ENCODE measurements at places on chromosomes 2 and 18. TPM values are rescaled to one million over a fixed set of nuclear protein-coding genes. Genes with fewer than 3 reads are reported as not detected.
A peak's percentile ranks its signal among the peaks of the same experiment; 100 is the strongest.

GKN2 gene
- not detected for total RNA-seq

GPR45 gene
- total RNA-seq: not detected

HYCC2 gene
- 31.5 TPM for total RNA-seq

ANKRD23 gene
- total RNA-seq: 2.8 TPM

MSTN gene
- 0.48 TPM for total RNA-seq

LAMA3 gene
- 19.6 TPM for total RNA-seq

CD302 gene
- 95.6 TPM for total RNA-seq

TEKT4 gene
- 0.22 TPM for total RNA-seq

LDAH gene
- 12.7 TPM for total RNA-seq

DNA sequence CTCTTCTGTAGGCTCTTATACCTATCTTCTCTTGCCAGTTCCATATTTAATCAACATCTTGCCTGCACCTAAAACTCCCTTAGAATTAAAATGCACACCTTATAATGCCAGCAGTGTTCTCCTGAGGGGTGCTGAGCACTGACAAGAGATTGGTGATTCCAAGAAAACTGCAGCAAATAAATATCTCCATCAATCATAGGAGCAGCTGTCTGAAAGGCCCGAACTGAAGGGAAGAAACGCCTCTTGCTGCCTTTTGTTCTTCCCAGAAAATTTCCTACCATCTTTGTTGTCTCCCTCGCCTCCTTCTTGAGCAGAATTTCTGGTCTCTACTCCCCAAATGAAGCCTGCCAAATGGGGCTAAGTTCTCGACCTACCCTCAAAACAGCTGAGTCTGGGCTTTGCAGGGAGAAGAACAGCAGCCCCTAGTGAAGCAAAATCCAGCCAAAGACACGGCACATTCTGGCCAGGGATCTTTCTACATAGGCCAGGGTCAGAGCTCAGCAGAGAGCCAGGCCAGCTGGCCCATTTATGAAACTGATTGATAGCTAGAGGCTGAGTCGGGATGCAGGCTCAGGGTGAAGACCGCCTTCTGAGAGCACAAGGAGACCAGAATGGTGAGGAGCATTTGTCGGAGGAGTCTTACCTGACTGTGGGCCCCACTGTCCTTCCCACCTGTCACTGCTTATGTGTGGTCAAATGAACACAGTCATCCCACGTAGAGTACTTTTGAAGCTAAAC lies 20.4 kb upstream of the TMEM247 start:
- no peak for DNase-seq

GRCh38 chr18:36199691-36200295 lies 12.5 kb downstream of the MOCOS start:
- DNase-seq: peak; percentile 81

DNA sequence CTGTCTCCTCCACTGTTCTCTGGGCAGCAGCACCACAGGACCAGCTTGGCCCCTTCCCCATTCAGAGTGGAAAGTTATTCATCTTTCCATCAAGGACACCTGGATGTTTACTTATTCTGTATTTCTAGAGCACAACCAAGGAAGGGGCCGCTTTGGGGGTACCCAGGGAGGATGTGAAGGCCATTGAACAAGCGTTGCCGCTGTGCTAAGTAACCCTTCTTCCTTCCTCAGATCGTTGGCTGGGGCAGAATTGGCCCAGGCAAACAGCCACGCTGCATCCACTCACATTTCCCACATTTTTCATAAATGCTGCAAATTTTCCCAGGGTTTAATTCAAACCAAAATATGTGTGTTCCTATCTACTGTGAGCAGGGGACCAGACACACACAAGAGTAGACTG lies 76.2 kb upstream of the NPAS2 start:
- DNase-seq: no peak

DNA sequence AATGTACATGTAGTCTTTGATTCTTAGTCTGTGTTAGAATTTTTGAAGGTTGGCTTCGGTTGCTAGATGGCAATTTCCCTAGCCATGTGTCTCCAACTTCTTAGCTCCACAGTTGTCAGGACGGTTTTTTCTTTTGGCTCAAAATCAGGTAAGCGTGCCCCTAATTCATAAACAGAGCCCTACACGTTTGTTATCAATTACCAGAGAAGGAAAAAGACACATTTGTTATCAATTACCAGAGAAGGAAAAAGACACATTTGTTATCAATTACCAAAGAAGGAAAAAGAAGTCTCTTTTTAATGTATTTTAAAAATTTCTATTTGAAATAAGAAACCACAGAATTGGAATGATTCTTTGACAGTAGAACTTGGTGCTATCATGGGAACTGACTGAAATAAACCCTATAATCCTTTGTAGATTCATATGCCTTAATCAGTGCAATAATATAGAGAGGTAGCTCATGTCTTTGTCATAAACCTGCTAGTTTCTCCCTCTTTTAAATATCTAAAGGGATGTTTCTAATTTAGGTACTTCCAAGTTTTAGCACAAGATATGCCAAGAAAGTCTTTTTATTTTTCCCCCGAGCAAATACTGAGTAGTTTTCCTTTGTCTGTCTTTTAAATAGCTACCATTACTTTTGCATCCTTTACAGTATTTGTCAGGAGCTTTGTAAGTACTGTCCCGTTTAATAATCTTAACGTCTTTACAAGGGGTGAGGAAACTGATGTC lies 35.9 kb downstream of the CAMKMT start:
- no peak for DNase-seq

GRCh38 chr2:96251721-96252292 lies 14.0 kb downstream of the TMEM127 start:
- DNase-seq: no peak

DNA sequence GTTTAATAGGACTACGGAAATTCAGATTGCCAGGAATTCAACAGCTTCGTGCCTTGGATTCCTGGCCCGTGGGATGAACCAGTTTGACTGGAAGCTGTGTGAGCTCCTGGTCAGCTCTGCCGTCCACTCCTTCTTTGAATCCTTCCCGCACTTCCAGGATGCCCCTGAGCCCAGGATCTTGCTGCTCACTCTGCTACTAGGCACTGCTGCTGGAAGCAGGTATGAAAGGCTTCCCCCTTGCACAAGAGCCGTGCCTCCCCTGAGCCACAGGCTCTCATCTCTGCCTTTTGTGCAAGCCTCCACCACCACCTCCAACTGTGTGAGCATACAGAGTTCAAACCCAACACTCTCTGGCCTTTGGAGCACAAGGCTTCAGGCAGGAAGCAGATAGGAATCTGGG lies 34.9 kb downstream of the EN1 start:
- no peak for DNase-seq

DNA sequence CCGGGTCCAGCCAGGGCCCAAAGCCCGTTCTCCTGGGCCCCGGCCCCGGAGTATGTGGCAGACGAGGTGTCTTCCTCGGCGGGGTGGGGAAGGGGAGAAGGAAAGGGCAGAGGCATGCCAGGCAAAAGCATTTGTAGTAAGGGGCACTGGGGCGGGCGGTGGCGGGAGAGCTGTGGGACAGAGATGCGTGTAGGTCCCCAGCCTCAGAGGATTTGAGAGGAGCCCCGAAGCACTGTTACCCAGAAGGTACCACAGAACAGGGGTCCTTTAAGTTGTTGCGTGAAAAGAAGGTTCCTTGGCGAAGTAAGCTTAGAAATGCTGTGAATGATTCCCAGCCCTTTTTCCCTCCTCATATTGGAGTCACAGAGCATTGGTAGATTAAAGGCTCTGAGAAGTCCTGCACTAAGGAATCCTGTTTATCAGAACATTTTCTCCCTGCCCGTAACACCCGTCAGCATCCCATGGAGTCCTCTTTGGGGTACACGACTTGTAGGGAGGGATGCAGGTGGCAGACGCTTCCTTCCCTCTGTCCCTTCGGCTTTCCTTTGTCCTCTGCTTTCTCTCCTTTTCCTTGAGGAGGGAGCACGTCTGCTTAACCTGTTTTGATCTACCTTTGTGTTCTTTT lies 12.5 kb downstream of the GAREM2 start:
- no peak for DNase-seq

DNA sequence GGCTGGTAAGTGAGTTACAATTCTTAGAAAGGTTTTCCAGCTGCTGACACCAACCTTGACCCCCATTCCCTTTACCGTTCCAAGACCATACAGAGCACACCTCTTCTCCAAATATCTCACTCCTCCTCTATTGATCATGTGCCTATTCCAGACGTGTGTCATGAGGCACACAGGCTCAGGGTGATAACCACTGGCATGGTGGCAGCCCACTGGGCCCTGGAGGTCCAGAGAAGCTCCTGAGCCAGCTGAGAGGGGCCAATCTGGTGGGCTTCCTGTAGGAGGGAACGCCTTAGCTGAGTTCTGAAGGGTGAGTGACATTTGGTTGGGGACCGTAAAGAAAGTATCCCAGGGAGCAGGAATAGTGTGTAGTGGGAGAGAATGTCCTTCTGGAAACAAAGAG lies 28.3 kb downstream of the ZAP70 start:
- DNase-seq: no peak

DNA sequence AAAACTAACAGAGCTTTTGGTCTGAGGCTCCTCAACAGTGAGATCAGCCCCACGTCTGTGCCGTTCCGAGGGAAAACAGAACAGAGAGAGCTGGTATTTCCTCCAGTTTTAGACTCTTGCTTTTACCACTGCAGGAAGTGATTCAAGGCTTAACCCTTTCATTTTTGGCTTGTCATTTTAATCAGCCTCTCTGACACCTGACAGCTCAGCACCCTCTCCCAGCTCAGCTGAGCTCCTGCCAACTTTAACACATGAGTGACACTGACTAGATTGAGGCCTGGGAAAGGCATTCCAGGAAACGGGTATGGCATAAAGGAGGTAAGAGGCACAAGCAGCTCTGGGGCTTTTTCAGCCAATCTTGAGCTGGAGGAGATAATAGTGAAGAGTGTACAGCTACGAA lies 239.4 kb upstream of the SKOR2 start:
- no peak for DNase-seq

DNA sequence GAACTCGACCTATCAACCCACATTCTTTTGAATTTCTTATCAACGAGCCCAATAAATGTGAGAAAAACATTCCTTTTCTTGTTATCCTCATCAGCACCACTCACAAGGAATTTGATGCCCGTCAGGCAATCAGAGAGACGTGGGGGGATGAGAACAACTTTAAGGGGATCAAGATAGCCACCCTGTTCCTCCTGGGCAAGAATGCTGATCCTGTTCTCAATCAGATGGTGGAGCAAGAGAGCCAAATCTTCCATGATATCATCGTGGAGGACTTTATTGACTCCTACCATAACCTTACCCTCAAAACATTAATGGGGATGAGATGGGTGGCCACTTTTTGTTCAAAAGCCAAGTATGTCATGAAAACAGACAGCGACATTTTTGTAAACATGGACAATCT lies 378.2 kb downstream of the STK39 start:
- DNase-seq: no peak

GRCh38 chr2:73925853-73926492 lies 707 bp upstream of the DGUOK start:
- DNase-seq: no peak

DNA sequence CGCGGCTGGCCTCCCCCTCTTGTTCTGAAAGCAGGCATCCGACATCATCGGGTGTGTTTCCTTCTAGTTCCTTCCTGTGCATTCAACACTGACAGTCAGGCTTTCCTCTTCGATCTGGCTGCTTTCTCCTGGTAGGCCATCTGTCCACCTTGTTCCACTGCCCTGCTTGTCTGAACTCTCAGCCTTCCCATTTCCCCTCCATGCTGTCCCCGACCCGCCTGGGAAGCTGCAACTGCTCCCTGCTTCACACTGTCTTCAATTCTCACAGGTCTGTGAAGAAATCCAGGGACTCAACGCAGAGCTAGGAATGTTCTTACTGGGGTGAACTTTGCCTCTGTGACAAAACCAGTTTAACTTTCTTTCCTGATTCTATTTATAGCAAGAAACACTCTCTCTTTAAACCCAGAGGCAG lies 43.0 kb downstream of the KIF3C start:
- DNase-seq: no peak

GRCh38 chr2:58645017-58645416 lies 403.9 kb upstream of the FANCL start:
- DNase-seq: no peak

DNA sequence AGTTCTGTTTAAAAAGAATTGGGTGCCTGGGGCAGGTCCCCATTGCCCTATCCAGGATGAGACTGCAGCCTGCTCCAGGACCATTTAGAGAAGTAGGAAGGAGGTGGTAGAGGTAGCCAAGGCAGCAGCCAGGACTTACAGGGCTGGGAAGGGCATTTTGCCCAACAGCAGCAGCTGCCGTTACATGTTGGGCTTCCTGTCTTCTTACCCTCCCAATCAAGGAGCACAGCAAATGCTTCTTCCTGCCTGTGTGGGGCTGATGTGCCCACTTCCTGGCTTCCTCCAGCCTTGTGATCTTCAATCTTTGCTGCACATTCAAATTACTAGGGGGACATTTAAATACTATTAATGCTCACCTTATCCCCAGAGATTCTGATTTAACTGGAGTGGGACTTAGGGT lies 112.0 kb downstream of the QPCT start:
- no peak for DNase-seq

DNA sequence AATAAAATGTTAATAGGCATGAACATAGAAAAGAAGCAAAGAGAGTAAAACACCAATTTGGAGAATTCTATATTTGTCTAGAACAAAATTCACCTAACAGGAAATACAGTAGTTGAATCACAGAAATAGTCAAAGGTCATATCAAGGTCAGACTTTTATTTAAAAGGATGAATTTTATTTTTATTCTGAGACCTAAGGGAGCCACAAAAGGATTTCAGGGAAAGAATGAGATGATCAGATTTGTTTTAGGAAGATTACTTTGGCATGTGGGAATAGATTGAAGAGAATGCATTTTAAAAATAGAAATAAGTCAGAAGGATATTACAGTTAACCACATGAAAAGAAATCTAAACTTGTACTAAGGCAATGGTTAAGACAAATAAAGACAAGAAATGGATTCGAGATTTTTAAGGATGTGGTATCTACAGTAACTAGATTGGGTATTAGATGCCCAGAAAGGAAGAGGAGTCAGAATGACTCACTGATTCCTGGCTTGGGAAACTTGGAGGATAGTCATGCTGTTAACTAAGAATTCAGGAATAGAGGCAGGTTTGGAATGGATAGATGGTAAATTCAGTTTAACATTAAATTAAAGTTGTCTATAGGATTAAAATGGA lies 56.0 kb downstream of the METTL4 start:
- DNase-seq: no peak

DNA sequence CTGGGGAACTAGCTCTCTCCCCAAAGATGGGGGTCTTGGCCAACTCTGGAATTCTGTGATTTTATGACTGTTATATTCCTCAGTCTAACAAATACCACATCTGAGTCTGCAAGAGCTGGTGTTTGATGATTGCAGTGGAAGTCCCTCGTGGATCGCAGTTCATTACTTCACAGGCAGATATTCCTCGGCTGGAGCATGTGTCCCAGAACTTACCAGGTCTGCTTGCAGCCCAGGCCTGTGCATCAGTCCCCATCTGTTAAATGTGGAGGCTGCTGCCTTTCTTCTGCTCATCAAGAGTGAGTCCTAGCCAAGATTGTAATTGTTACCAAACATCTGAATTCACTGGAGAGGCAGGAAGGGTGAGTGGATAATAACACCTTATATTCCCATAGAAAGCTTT lies 55.5 kb downstream of the PRKCE start:
- no peak for DNase-seq

- DNase-seq: no peak
Observed at GRCh38 chr2:150609831-150610582, 122.5 kb upstream of the RND3 start.
